ENCODE measurements at places on chromosomes 12 and 14. TPM values are rescaled to one million over a fixed set of nuclear protein-coding genes. Genes with fewer than 3 reads are reported as not detected.

DNA sequence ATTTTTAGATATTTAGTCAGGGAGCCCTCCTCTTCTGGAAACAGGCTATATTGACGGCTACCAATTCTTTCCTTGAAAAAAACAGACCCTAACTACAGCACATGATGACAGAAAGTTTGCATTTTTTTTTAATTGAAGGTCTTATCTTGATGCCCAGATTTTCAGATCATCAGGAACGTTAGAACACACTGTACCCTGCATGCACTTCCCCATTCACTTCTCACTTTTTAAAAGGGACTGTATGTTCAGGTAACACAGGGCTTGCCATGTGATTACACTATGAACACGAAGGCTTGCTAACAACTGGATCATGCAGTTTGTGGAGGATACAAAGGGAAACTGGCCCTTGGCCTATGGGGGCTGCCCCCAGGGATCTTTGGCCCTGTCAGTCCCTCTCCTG is 92.6 kb downstream of the RPS29 start:
- H3K27ac ChIP-seq = no peak overlapping the region
- peaks cover 5% of the 10 kb centered on the region for H3K27me3 ChIP-seq
- H3K4me3 ChIP-seq = no peak overlapping the region
- H3K36me3 ChIP-seq = no peaks in the 10 kb centered on the region

Gene CLEC2A
- not detected for total RNA-seq

- no peak for DNase-seq
- H3K27ac ChIP-seq = no peak overlapping the region
- H3K4me1 ChIP-seq = peaks cover 12% of the 10 kb centered on the region
- no peak overlapping the region for H3K4me3 ChIP-seq
These were observed 62.5 kb downstream of the CACNA1C start for GRCh38 chr12:2115101-2115845.

DNA sequence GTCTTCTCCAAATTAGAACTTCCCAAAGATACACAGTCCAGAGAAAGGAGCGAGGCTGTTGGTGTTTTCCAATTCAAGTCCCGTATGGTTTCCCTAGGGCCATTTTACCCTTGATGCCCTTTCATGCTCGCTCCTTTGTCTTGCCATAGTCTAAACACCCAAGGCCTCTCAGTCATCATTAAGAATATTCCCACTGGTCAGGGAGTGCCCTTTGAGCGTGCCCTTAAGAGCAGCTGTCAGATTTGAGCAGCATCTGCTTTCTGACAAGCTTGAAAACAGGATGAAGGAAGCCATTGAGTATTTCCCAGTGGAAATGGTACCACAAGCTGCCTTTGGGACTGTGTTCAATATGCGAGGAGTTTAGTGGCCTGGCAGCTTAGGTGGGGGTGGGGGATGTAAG is 10.4 kb upstream of the GALNT16 start:
- no peak overlapping the region for H3K27ac ChIP-seq
- H3K36me3 ChIP-seq = no peaks in the 10 kb centered on the region
- H3K4me3 ChIP-seq = no peak overlapping the region
- H3K27me3 ChIP-seq = peaks cover 23% of the 10 kb centered on the region
- peaks cover 3% of the 10 kb centered on the region for H3K4me1 ChIP-seq

Gene EIF5
- total RNA-seq = 163 TPM

Gene OAS2
- not detected for total RNA-seq

- H3K4me3 ChIP-seq = no peak overlapping the region
- no peaks in the 10 kb centered on the region for H3K36me3 ChIP-seq
- peaks cover 13% of the 10 kb centered on the region for H3K27me3 ChIP-seq
- no peak for DNase-seq
- H3K27ac ChIP-seq = no peak overlapping the region
These were observed 47.1 kb upstream of the KICS2 start for GRCh38 chr12:64269161-64269560.

GRCh38 chr12:47312808-47313426 is 233.2 kb upstream of the AMIGO2 start:
- no peak overlapping the region for H3K4me3 ChIP-seq
- no peaks in the 10 kb centered on the region for H3K36me3 ChIP-seq
- no peaks in the 10 kb centered on the region for H3K4me1 ChIP-seq
- H3K27ac ChIP-seq = no peak overlapping the region
- no peaks in the 10 kb centered on the region for H3K27me3 ChIP-seq

- no peaks in the 10 kb centered on the region for H3K36me3 ChIP-seq
- no peaks in the 10 kb centered on the region for H3K27me3 ChIP-seq
- no peaks in the 10 kb centered on the region for H3K4me1 ChIP-seq
- DNase-seq = no peak
- no peak overlapping the region for H3K27ac ChIP-seq
These were observed 562.2 kb downstream of the VRK1 start for GRCh38 chr14:97359341-97359740.

DNA sequence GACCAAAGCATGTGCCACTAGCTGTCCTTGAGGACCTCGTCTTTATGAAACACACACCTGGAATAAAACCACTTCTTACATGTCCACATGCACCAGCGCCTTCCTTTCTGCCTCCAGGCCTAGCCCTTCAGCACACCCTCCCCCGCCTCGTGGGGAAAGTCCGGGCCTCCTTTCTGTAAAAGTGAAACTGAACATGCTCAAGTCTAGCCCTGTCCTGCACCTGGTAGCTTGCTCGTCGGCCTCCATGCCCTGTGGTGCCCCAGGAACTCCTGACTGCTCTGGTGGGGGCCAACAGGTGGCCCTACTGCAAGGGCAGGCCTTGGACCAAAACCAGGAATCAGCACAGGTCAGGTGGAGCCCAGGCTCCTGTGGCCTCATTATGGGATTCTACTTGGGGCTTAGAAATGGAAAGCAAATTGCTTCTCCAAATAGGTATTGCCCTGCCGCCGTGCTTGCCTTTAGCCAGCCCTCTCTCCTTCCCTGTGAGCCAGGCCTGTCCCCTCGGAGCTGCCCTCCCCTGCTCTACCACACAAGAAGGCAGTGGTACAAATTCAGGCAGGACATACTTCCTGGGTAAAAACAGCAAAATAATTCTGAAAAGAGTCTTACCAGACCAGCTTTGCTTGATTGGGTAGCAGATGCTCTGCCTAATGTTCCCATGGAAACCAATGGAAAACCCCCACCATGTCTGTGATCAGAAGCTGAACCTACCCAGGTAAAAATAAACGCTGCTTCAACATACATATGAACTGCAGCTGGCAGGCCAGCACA is 43.5 kb downstream of the ERH start:
- H3K36me3 ChIP-seq = no peaks in the 10 kb centered on the region
- peak; percentile 5 for DNase-seq
- peaks cover 7% of the 10 kb centered on the region for H3K4me1 ChIP-seq
- H3K27ac ChIP-seq = no peak overlapping the region
- H3K27me3 ChIP-seq = peaks cover 19% of the 10 kb centered on the region
- H3K4me3 ChIP-seq = no peak overlapping the region

DNA sequence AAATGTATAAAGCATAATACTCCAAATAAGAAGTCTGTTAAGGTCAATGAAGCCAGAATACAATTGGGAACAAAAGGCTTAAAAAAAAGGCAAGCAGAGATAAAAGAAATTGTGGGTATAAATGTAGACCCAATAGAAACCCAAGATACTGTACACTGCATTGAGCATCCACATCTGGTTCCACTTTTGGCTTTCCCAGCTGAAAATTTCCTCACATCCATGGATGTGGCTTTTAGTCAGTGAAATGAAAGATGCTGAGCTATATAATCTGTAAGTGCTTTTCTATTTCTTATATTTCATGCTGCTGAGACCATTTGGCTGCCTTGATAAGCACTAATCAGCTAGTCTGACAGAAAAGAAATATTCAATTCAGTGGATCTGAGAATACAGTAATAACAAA is 83.5 kb downstream of the PTPRR start:
- H3K27me3 ChIP-seq = no peaks in the 10 kb centered on the region
- DNase-seq = no peak
- H3K4me1 ChIP-seq = no peaks in the 10 kb centered on the region

Gene TMEM106C
- total RNA-seq = 63.9 TPM

DNA sequence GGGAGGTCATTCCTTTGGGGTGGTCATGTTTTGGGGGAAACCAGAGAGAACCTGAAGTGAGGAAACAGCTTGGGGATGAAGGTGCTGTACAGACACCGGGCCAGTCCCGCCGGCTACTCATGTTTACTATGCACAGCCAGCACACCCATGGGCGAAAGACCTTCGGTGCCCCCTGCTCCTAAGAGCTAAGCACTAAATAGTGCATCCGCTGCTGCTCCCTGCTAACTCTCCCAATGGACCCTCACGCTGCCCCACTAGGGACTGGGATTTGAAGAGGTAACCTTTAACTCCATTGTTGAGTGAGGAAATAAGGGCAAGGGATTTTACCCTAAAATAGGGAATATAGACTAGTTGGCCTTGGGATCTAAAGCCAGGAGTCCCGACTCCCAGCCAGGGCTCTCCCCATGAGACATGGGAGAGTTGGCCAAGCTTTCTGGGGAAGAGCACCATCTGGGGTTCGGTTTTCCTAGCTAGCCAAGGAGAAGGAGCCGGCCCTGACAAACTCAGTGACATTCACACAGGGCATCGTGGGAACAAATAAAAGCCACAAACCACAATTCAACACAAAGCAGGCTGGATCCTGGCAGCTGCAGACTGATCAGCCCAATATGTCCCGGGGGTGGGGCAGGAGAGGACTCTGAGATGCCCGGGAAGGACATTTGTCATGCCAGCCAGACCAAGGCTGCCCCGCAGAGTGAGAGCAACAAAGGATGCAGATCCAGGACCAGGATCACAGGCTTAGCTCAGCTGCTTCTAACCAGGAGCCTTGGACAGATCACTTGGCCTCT is 91.7 kb downstream of the SINHCAF start:
- H3K4me3 ChIP-seq = no peak overlapping the region
- H3K4me1 ChIP-seq = no peaks in the 10 kb centered on the region
- peaks cover 59% of the 10 kb centered on the region for H3K27me3 ChIP-seq
- H3K36me3 ChIP-seq = no peaks in the 10 kb centered on the region
- no peak for DNase-seq
- H3K27ac ChIP-seq = no peak overlapping the region

- H3K36me3 ChIP-seq = no peaks in the 10 kb centered on the region
- H3K4me3 ChIP-seq = no peak overlapping the region
- H3K27ac ChIP-seq = no peak overlapping the region
- H3K27me3 ChIP-seq = no peaks in the 10 kb centered on the region
- no peaks in the 10 kb centered on the region for H3K4me1 ChIP-seq
- DNase-seq = no peak
These were observed 357.0 kb downstream of the TMEM121 start for GRCh38 chr14:105883066-105884005.

- H3K4me1 ChIP-seq = peaks cover 18% of the 10 kb centered on the region
- peak; percentile 77 for DNase-seq
- no peak overlapping the region for H3K4me3 ChIP-seq
- H3K27ac ChIP-seq = no peak overlapping the region
These were observed 53.8 kb upstream of the USP44 start for GRCh38 chr12:95605087-95605486.

- H3K27me3 ChIP-seq = no peaks in the 10 kb centered on the region
- no peaks in the 10 kb centered on the region for H3K4me1 ChIP-seq
- H3K4me3 ChIP-seq = no peak overlapping the region
- no peak overlapping the region for H3K27ac ChIP-seq
- DNase-seq = no peak
- no peaks in the 10 kb centered on the region for H3K36me3 ChIP-seq
These were observed 11.7 kb upstream of the NAP1L1 start for GRCh38 chr12:76096079-76096646.

DNA sequence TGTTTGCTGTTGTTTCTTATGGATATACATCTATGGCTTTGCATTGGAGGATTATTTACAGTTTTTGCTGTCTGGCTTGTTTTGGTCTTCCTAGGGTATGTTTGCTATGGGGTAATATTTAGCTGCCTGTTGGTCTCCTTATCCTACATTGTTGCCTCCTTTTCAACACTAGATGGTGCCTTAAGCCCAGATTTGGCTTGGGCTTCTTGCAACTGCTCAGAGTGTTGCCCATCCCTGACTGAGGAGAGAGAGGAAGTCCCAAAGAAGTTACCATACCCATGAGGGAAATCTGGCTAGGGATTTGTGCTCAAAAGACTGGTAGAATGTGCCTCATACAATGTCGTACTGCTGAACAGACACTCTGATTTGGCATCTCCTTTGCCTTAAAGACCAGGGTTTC is 94.6 kb upstream of the MUCL1 start:
- no peak overlapping the region for H3K27ac ChIP-seq
- H3K27me3 ChIP-seq = no peaks in the 10 kb centered on the region
- no peaks in the 10 kb centered on the region for H3K36me3 ChIP-seq
- peak; percentile 6 for DNase-seq
- H3K4me3 ChIP-seq = no peak overlapping the region
- H3K4me1 ChIP-seq = no peaks in the 10 kb centered on the region

Gene KTN1
- total RNA-seq = 149 TPM

Gene MYO1H
- total RNA-seq = not detected

DNA sequence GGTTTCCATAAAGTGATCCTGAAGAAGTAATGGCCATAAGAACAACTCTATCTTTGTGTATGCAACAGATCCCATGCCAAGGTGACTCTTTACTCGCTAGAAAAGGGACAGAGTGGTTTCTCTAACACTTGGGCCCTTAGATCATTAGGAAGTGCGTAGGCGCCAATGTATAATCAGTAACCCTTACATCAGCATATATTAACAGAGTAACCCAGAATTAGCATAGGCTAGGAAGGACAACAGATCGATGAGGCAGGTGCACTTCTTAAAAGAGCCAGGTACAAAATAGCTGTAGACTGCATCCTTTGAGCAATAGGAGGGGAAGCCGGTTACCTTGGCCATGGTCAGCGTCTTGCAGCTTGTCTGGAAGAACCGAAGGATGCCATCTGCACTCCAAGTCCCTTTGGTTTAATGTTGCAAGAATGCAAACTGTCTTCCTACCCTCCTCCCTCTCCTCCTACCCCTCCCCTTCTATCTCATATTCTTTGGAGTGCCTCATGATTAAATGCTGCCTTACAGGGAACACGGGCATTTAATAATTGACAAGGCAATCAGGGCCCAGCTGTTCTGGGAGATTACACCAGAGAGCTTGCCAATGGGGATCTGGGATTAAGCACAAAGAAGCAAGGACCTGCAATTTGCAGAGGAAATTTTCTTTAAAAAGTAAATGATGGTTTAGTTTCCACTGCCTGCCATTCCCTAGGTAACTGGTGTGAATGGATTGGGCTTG is 8.0 kb downstream of the GSG1 start:
- DNase-seq = no peak
- H3K36me3 ChIP-seq = no peaks in the 10 kb centered on the region
- H3K4me3 ChIP-seq = no peak overlapping the region
- H3K4me1 ChIP-seq = peaks cover 35% of the 10 kb centered on the region
- H3K27ac ChIP-seq = no peak overlapping the region
- H3K27me3 ChIP-seq = no peaks in the 10 kb centered on the region

DNA sequence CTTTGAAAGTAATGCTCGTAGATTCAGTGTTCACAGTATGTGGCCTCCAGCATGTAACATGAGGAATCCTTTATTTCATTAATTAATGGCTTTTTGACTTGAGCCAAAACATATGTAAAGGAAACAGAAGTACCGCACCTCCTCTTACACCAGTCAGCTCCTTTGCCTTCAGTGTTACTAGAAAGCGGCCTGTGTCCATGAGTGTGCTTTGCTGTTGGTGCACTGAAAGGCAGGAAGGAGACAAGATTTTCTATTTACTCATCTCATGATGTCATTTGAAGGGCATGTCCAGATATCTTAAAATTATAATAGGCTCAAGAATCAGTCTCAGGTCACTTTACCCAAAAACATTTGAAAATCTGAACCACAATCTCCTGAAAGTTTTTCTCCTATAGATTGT is 9.9 kb upstream of the CCT2 start:
- H3K36me3 ChIP-seq = peaks cover 26% of the 10 kb centered on the region
- H3K27ac ChIP-seq = peak overlapping the region; percentile 29
- H3K4me3 ChIP-seq = no peak overlapping the region
- DNase-seq = peak; percentile 57

- H3K4me1 ChIP-seq = peaks cover 11% of the 10 kb centered on the region
- H3K27me3 ChIP-seq = no peaks in the 10 kb centered on the region
- peaks cover 34% of the 10 kb centered on the region for H3K36me3 ChIP-seq
- DNase-seq = no peak
These were observed 114.3 kb downstream of the KICS2 start for GRCh38 chr12:64107776-64108175.
